Hippocampal formation (tissue), 2 donors: ENCODE measurements at places on chromosomes 11 and 22.

DNA sequence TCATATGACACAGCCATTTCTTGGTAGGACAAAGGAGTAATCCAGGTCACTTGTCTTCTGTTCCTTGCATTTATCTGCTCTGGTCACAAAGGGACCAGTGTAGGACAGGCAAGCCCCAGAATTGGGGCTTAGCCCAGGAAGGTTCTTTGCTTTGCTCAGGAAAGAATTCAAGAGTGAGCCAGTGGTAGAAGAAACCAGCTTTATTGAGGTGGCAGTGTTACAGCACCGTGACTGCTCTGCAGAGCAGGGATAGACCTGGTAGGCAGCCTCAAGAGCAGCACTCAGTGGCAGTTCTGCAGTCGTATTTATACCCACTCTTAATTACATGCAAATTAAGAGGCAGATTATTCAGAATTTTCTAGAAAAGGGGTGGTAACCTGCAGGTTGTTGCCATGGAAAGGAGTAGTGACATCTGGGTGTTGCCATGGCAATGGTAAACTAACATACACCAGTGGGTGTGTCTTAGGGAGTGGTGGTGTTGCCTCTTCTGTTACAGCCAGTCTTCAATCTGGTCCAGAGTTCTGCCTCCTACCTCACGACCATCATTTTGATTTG, 84.9 kb upstream of the RAB1B start:
- no peak for DNase-seq

GRCh38 chr11:34160791-34161190, 55.4 kb downstream of the NAT10 start:
- no peak for DNase-seq

DNA sequence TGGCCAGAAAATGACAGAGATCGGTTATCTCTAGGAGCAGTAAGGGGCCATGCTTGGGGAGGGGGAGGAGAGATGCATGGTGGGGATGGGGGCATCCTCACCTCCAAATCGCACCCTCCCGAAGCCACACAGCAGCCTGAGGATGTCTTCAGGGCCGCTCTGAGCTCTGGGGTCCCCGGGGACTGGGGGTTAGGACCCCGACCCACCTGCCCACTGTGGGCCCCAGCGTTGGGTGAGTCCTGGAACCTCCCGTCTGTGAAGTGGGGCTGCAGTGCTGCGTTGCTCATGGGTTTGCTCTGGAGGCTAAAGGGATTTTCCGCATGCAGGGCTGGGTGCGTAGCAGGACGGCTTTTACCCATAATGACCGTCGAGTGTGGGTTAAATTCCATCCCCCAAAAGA, 1046.3 kb downstream of the BRD1 start:
- no peak for DNase-seq

- no peak for DNase-seq
Measured at GRCh38 chr11:3164138-3164551, 965 bp downstream of the OSBPL5 start.

- DNase-seq, result no peak
Measured at GRCh38 chr11:15943418-15944197, 412.7 kb downstream of the SOX6 start.

DNA sequence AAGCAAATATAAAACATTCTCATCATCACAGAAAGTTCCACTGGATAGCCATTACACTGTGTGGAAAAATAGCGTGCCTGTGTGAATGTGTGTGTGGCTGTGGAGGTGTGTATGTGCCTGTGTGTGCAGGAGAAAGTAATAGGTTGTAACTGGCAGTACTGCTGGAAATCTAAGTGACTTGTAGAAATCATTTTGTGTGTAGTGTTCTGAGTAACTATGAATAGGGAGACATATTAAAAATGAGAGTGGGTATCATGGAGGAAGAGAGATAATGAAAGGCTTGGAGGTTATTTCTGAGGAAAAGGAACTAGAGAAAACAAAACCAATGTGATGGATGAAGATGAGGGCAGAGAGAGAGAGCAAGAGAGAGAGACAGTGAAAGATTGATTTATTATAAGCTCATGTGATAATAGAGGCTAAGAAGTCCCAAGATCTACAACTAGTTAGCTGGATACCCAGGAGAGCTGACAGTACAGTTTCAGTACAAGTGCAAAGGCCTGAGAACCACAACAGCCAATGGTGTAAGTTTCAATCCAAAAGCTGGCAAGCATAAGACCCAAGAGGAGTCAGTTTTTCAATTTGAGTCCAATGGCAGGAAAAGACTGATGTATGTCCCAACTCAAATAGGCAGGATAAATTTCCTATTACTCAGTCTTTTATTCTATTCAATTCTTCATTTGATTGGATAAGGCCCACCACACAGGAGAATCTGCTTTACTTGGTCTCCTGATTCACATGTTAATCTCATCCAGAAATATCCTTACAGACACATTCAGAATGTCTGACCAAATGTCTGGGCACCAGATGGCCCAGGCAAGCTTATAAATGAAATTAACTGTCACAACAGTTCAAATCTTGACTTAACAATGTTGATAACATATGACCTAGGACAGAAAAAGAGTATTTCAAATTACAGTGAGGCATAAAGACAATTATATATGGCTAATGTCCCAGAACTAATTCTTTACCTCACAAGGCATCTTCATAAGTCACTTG, 14.9 kb downstream of the KBTBD3 start:
- no peak for DNase-seq

DNA sequence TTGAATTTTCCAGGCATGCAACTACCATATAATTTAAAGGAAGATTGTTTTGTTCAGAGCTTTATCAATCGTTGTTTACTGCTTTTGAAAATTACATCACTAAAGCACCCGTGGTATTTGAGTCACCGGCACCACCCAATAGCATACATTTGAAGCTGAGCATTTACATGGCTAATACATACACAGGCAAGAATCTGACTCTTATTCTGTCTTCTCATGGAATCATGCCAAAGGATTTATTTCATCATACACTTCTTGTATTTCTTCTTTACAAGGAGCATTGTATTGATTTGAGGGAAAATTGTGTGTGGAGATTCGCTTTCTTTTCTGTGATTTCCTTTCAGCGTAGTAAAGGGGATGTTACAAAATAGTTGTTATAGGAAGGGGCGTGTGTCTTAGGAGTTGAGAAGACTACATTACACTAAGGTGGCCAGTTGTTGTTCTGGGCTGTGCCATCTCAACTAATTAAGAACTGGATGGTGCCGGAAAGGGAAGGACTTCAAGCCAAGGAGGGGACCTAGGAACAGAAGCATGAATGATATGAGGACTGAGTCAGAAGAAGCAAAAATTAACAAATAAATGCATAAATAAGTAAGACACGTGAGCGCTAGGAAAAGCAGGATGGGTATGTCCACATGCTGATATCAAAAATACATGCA, 12.9 kb upstream of the CD3E start:
- DNase-seq, result no peak

GRCh38 chr11:42234451-42234951, 775.0 kb upstream of the LRRC4C start:
- DNase-seq, result no peak

DNA sequence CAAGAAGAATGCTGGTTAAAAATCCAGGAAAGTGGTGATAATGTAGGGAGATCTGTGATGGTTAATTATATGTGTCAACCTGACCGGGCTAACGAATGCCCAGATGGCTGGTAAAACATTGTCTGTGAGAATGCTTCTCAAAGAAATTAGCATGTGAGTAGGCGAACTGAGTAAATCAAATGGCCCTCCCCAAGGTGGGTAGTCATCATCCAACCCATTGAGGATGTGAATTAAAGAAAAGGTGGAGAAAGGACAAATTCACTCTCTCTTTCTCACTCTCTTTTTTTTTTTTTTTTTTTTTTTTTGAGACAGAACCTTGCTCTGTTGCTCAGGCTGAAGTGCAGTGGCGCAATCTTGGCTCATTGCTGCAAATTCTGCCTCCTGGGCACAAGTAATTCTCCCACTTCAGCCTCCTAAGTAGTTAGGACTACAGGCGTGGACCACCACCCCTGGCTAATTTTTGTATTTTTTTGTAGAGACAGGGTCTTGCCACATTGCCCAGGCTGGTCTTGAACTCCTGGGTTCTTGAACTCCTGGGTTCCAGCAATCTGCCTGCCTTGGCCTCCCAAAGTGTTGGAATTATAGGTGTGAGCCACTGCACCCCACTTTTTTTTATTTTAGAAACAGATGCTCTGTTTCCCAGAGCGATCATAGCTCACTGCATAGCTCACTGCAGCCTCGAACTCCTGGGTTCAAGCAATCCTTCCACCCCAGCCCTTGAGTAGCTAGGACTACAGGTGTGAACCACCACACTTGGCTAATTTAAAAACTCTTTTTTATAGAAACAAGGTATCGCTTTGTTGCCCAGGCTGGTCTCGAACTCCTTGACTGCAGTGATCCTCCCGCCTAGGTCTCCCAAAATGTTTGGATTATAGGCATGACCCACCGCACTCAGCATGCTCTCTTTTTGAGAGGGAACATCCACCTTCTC, 22.0 kb upstream of the P2RY6 start:
- DNase-seq, result no peak

DNA sequence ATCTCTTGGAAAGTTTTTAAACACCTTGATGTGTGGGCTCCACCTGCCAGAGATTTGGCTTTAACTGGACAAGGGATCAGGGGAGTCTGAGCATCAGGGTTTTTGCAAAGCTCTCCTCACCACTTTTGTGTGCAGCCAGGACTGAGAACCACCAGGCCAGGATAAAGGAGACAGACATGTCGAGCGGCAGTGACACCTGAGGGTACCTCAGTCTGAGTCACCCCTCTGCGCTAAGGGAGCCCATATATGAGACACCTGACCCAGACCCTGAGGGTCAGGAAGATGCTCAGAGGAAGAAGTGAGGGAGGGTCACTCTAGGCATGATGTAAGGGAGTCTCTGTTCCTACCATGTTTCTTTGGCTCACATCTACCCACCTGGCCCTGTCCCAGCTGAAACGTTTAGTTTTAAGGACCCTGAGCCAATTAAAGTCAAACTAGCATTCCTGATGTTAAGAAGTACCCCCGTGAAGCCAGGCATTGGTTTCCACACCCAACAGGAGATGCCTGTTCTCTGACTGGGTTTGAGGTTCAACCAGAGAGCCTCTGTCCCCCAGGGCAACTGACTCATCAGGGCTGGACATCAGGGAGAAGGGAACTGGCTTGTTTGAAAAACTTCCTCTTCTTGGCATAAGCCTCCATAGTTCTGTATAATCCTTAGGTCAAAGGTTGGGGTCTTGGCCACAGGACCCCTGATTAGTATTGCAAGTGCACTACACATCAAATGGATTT, 72.4 kb upstream of the BIRC3 start:
- DNase-seq, result no peak

DNA sequence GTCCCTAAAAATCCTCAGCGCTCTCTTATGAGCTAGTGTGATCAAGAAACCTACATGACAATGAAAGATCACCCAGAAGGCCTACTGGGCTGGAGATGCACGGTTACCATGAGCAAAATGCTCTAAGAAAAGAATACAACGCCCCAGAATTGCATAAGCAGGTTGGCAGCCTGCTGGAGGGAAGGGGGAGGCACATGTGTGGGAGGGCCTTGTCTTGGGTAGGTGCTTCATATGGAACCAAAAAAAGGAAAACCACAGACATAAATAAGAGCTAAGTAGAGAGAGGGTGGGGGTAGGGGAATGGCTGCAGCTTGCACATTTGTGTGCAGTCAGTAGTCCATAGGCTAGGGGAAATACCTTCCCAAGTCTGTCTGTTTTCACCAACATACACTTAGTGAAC, 2.8 kb downstream of the SIAE start:
- DNase-seq, result no peak

DNA sequence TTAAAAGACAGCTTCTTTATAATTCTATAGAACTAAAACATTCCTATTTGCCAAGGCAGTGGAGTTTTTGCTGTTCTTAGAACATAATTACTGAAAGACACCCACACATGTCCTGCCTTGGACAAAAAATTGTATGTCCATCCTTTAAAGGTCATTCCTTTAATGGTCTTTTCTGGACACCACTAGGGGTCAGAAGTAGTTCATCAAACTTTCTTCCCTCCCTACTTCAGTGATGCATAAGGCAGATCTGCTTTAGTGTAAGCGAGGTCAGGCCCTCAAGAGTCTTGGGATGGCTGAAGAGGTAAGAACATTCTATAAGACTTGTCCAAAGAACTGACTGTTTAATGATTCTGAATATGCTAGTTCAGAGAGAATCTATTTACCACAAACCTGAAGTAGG, 4.3 kb upstream of the OR51V1 start:
- DNase-seq, result no peak

GRCh38 chr11:118366287-118366686, 6.9 kb downstream of the UBE4A start:
- DNase-seq, result no peak

GRCh38 chr22:36325154-36326031, 62.4 kb downstream of the MYH9 start:
- no peak for DNase-seq

- DNase-seq, result no peak
Measured at GRCh38 chr11:3808861-3809623, 682 bp downstream of the PGAP2 start.

DNA sequence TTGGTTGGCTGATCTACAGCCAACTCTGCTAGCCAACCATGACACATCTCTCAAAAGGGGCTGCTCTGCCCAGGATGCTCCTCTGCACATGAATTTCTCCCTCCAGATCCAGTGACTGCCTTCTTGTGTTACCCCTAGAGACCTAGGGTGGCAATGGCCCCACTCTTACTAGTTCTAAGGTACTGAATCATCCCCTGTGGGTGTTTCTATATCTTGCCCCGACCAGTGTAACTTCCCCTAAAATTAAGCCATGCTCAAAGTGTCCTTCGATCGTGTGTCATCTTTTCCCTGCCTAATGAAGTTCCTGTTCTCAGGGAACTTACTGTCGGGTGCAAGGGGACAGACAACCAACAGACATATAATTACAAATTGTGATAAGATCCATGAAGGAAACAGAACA, 113.3 kb downstream of the FAM76B start:
- DNase-seq, result no peak

- DNase-seq, result no peak
Measured at GRCh38 chr11:61049859-61050258, 52.4 kb upstream of the CD5 start.

- DNase-seq, result no peak
Measured at GRCh38 chr11:78995171-78995570, 420.5 kb upstream of the NARS2 start.

DNA sequence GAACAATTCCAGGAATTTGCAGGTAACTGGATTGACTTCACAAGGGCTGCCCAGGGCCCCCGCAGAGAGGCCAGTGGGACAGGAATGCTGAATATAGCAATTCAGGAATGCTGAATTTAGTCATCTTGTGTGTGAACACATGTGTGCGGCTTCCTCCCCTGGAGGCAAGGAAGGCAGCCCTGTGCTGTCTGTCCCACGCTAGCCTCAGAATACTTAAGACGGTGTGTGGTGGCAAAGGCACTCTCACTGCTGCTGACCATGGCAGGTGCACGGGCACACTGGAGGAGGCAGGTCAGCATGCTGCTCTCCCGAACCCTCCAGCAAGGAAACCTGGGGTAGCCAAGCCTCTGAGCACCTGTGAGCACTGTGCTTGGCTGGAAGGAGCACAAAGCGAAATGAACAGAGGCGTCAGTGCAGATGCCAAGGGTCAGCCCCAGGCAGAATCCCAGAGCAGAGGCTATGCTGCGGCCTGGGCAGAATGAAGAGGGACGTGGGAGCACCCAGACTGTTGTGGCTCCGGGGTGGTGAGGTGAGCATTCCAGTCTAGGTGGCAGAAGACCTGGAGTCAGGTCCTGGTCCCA, 2.7 kb downstream of the GNAZ start:
- DNase-seq, result no peak

GRCh38 chr22:26568207-26568706, 21.7 kb downstream of the TPST2 start:
- DNase-seq, result no peak
